ENCODE measurements at places on chromosomes 3 and 15. TPM values are rescaled to one million over a fixed set of nuclear protein-coding genes. Genes with fewer than 3 reads are reported as not detected.

The HRH1 gene
- 15.1 TPM for polyA plus RNA-seq

The C3orf33 gene
- 2.9 TPM for polyA plus RNA-seq

The SLC26A6 gene
- 34.5 TPM for polyA plus RNA-seq

The MTFMT gene
- polyA plus RNA-seq: 15.9 TPM

The SYNPR gene
- not detected for polyA plus RNA-seq

The MASP1 gene
- polyA plus RNA-seq: not detected

The PAQR5 gene
- 0.06 TPM for polyA plus RNA-seq

The SPINK8 gene
- not detected for polyA plus RNA-seq

The HTR3E gene
- polyA plus RNA-seq: not detected

DNA sequence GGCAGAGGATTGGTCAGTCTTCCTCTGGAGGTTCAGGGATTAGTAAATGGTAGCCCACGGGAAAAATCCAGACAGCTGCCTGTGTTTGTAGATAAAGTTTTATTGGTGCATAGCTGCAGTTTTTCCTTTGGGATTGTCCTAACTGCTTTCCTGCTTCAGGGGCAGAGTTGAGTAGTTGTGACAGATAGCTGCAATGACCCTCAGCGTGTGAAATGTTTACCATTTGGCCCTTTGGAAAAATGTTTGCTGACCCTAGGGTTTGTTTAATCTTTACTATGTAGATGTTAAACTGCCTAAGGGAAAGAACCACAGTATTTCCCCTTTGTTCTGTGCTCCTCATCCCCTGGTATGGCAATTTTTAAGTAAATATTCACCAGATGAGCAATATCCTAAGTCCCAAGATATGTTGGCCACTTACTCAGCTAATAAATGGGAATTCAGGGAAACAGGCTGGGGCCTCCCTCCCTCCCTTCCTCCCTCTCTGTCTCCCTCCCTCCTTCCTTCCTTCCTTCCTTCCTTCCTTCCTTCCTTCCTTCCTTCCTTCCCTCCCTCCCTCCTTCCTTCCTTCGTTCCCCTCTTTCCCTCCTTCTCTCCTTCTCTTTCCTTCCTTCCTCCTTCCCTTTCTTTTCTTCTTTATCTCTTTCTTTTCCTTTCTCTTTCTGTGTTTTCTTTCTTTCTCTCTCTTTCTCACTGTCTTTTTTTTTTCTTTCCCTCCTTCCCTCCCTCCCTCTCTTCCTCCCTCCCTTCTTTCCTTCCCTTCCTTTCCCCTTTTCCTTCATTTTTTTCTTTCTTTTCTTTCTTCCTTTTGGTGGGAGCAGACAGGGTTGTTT lies 234.6 kb upstream of the BHLHE40 start:
- H3K4me1 ChIP-seq: peaks cover 27% of the 10 kb centered on the region

DNA sequence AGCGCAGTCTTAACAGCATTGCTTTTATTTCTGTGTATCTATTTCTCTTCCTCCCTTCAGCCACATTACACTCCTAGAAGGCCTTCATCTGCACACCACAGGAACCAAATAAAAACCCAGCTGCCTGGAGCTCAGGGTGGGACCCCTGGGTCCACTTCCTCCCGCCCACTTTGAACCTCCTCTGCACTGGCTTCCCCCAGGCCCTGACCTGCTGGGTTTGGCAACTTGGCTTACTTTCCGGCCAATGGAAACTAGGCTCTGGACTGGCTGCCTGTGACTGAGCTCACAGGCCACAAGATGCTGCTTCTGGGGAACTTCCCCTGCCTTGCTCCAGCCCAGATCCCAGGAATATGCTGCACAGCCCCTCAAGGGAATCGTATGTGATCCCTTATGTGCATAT lies 89.8 kb downstream of the SEMA5B start:
- H3K27ac ChIP-seq: no peak overlapping the region
- DNase-seq: no peak
- no peaks in the 10 kb centered on the region for H3K27me3 ChIP-seq
- H3K36me3 ChIP-seq: no peaks in the 10 kb centered on the region

DNA sequence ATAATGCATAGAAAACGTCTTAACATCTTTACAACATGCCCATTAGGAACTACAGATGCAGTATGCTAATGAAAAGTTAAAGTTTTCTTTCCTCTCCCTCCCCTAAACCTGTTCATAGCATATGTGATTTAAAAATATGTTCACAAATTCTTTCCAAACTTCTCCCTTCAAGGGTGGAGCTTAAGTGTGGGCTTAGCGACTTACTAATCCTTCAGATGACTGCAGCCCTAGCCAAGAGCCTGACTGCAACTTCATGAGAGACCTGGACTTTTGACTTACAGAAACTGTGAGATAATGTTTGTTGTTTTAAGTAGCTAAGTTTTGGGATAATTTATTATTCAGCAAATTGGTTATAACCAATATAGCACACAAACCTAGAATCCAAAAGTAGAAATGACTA lies 22.0 kb upstream of the ANXA2 start:
- no peak overlapping the region for H3K27ac ChIP-seq
- H3K4me3 ChIP-seq: no peak overlapping the region
- no peaks in the 10 kb centered on the region for H3K36me3 ChIP-seq
- no peaks in the 10 kb centered on the region for H3K27me3 ChIP-seq
- DNase-seq: no peak

DNA sequence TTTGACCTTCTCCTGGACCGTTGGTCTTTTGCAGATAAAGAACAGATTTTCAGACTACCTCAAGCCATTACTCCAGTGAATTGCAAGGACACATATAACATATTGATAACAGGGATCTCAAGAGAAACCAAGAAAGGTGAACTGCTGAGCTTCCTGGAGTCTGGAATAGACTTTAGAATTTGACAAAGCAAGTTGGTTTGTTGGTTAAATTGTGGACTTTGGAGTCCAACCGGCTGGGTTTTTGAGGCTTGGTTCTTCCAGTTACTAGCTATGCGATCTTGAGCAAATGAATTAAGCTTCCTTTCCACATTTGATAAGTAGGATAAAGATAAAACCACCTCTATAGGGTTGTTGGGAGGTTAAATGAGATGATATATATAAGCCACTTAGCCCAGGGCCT lies 233.1 kb downstream of the SHQ1 start:
- no peaks in the 10 kb centered on the region for H3K27me3 ChIP-seq
- no peak overlapping the region for H3K4me3 ChIP-seq
- no peaks in the 10 kb centered on the region for H3K36me3 ChIP-seq
- no peaks in the 10 kb centered on the region for H3K4me1 ChIP-seq
- no peak for DNase-seq

DNA sequence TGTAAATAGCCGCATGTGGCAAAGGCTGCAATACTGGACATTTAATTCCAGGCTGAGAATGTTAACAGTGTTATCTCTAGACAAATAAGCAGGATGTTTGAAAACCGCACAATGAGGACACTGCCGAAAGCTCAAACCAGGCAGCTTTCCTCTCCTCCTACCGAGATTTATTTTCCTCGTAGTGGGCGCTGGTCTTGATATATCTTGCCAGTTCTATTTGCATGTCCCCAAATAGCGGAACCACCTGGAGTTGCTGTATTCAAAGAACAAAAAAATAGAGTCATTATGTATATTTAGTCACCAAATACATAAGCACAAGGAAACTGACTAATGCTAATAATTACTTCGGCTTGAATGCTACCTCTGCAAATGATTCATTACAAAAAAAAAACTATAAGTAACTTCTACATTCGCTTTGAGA lies 46.5 kb downstream of the CYFIP1 start:
- H3K4me1 ChIP-seq: peaks cover 8% of the 10 kb centered on the region
- H3K36me3 ChIP-seq: peaks cover 24% of the 10 kb centered on the region
- DNase-seq: no peak
- no peak overlapping the region for H3K4me3 ChIP-seq
- no peak overlapping the region for H3K27ac ChIP-seq
- H3K27me3 ChIP-seq: no peaks in the 10 kb centered on the region

GRCh38 chr15:64987136-64987535 lies 2.6 kb downstream of the SPG21 start:
- H3K4me1 ChIP-seq: peaks cover 17% of the 10 kb centered on the region
- H3K27ac ChIP-seq: no peak overlapping the region
- H3K36me3 ChIP-seq: no peaks in the 10 kb centered on the region
- no peaks in the 10 kb centered on the region for H3K27me3 ChIP-seq
- DNase-seq: no peak

DNA sequence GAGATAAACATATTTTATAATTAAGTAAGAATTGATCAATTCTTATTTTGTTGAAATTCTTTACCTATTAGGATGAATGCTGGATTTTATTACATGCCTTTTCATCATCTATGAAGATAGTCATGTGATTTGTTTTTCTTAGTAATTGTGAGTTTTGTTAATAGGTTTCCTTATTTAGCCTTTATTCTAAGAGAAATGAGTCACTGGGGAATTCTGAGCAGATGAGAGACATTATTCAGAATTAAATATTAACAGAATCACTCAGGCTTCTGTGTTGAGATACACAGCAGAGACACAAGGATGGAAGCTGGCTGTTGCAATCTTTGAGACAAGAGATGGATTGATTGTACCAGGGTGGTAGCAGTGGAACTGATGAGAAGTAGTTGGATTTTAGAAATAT lies 7.4 kb upstream of the ANO10 start:
- H3K36me3 ChIP-seq: no peaks in the 10 kb centered on the region
- H3K4me1 ChIP-seq: peaks cover 4% of the 10 kb centered on the region

DNA sequence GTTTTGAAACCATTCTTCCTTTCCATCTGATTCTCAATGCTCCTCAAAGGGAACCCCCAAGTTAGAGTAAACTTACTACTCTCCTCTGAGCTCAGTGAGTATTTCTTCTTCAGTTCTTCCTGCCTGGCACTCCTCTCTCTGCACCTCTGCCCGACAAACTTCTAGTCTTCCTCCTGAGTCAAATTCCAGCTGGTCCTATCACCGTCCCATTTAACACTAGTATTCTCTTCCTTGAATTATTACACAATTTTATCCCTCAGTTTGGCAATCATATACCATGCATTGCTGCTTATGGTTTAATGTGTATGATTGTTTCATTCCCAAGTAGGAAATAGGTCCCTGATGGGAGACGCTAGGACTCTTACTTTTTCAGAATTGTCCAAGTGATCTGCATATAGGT lies 279.7 kb downstream of the MECOM start:
- DNase-seq: no peak
- H3K4me1 ChIP-seq: no peaks in the 10 kb centered on the region
- H3K27ac ChIP-seq: no peak overlapping the region
- no peak overlapping the region for H3K4me3 ChIP-seq
- H3K36me3 ChIP-seq: no peaks in the 10 kb centered on the region
- H3K27me3 ChIP-seq: no peaks in the 10 kb centered on the region

DNA sequence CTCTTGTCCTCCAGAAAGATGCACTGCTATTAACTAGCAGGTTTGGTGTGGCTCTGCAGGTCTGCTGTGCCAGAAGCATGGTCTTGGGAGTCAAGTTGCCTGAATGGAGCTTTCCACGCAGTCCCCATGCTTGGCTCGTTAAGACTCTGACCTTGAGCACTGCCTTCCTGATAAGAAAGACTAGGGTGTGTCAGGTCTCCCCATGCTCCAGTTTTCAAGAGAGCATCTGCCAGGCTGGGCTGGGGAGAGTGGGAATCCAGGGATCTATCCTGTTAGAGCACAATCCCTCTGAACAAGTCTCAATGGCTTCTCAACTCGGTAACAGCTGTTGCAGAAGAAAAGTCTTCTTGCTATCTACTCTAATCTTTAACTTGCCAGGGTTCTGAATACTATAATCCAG lies 98.2 kb downstream of the TJP1 start:
- no peak for DNase-seq
- H3K27me3 ChIP-seq: no peaks in the 10 kb centered on the region
- peaks cover 42% of the 10 kb centered on the region for H3K36me3 ChIP-seq
- no peak overlapping the region for H3K4me3 ChIP-seq

GRCh38 chr15:72496783-72497182 lies 22.7 kb downstream of the ARIH1 start:
- H3K27me3 ChIP-seq: no peaks in the 10 kb centered on the region
- no peak overlapping the region for H3K27ac ChIP-seq
- no peaks in the 10 kb centered on the region for H3K36me3 ChIP-seq
- H3K4me1 ChIP-seq: peaks cover 15% of the 10 kb centered on the region

DNA sequence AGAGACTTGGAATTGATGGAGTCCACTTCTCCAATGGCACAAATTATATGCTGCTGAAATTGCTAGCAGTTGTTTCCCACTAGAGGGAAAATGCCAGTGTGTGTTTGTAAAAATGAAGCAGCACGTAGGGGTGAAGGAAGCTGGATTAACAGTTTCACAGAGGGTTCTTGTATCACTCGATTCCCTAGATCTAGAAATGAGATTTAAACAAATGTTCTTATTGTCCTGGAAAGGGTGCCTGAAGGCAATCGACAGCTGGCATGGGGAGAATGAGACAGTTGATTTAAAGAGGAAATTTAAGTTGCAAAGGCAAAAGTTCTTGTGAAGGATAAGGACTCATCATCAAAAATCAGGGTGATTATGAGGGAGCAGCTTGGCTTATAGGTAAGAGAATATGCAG lies 234.8 kb upstream of the ARPP21 start:
- no peak overlapping the region for H3K27ac ChIP-seq
- no peaks in the 10 kb centered on the region for H3K4me1 ChIP-seq
- no peak overlapping the region for H3K4me3 ChIP-seq
- no peak for DNase-seq
- no peaks in the 10 kb centered on the region for H3K36me3 ChIP-seq
- H3K27me3 ChIP-seq: no peaks in the 10 kb centered on the region

DNA sequence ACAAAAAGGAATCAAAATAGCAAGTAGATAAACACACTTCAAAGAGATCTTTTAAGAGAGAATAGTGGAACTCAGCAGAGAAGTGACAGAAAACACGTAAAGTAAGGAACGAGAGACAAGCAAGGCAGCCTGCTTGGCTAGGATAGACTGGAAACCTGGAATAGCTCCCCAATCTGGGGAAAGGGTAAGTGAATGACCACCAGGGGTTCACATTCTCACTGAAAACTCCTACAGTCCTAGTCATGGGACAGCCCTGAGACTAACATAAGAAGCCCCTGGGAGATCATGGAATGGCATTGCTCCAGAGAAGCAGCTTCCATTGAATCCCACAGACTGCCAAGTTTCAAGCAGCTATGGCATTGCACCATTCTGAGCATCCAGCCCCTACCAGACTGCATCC lies 363.6 kb upstream of the ARPP21 start:
- no peaks in the 10 kb centered on the region for H3K27me3 ChIP-seq
- DNase-seq: no peak
- H3K27ac ChIP-seq: no peak overlapping the region
- no peaks in the 10 kb centered on the region for H3K36me3 ChIP-seq

DNA sequence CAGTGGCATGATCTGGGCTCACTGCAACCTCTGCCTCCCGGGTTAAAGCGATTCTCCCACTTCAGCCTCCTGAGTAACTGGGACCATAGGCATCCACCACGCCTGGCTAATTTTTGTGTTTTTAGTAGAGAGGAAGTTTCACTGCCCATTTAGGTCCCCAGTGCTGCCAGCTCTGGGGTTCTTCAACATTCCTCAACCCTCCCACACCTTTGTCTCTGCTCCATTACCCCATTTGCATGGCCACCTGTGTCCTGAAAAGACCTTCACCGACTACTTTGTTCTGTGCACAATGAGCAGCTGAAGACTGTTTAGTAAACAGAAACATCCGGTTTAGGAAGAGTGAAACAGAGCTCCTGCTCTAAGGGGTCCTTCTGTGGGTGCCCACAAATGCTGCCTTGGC lies 92.0 kb downstream of the FAM43A start:
- H3K27me3 ChIP-seq: peaks cover 7% of the 10 kb centered on the region
- peaks cover 23% of the 10 kb centered on the region for H3K4me1 ChIP-seq
- no peaks in the 10 kb centered on the region for H3K36me3 ChIP-seq

GRCh38 chr3:64104006-64104405 lies 80.7 kb upstream of the PSMD6 start:
- H3K27me3 ChIP-seq: no peaks in the 10 kb centered on the region
- no peak overlapping the region for H3K27ac ChIP-seq
- DNase-seq: no peak
- H3K36me3 ChIP-seq: peaks cover 2% of the 10 kb centered on the region
- peaks cover 24% of the 10 kb centered on the region for H3K4me1 ChIP-seq

- no peak overlapping the region for H3K27ac ChIP-seq
- no peak overlapping the region for H3K4me3 ChIP-seq
- no peaks in the 10 kb centered on the region for H3K27me3 ChIP-seq
Observed at GRCh38 chr3:119841808-119842471, 60.0 kb downstream of the NR1I2 start.
